Activated T-helper 2 cell treated with anti-CD3 and anti-CD28 coated beads, Interferon-gamma antibody, Interleukin-2, Interleukin-4, amounts not matched to agents 10 μg/mL and 5 μg/mL and 100 μg/mL, durations not matched to agents 14 hours and 24 hours and 36 hours (primary cell): ENCODE measurements at places on chromosomes 4 and X. TPM values are rescaled to one million over a fixed set of nuclear protein-coding genes. Genes with fewer than 3 reads are reported as not detected.

DNA sequence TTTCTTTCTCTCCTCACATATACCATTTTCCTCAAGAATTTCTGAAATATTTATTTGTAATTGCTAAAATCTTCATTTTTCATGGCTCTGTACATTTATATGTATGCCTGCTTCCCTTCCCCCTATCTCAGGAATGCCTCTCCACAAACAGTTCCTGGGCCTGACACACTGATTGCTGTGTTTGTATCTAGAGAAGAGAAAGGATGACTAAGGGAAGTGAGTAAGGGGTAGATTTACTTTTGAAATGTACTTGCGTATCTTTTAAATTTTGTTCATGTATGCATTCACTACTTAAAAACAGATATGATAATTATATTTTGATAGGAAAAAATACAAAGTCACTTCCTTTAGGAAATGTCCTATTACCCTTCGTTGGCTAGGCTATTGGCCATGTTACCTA is 790.8 kb downstream of the PCDH18 start:
- no peak for DNase-seq

- no peak for DNase-seq
Observed at GRCh38 chr4:186607490-186607889, 52.1 kb upstream of the MTNR1A start.

- no peak for DNase-seq
Observed at GRCh38 chr4:153440475-153440874, 25.7 kb upstream of the TMEM131L start.

DNA sequence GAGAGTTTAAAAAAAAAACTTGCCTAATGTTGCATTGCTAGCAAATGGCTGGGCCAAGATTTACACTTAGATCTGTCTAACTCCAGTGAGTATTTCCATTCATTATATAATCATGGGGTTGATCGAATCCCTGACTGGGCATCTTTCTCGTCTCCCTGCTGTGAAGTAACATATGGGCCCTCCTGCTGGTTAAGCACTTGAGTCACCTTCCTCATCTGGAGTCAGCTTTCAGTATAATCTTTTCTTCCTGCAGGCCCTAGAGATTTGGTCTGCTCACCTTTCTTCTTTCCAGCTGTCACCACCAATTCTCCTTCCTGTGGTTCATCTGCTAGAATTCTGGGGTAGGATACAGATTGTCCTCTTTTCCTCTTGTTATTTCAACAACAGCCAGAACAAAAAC is 41.6 kb downstream of the TIGD2 start:
- DNase-seq = no peak

GRCh38 chr4:127211650-127212560 is 420.9 kb upstream of the INTU start:
- DNase-seq = no peak

- DNase-seq = no peak
Observed at GRCh38 chr4:41776466-41776865, 27.9 kb upstream of the PHOX2B start.

GRCh38 chr4:88771883-88772450 is 74.3 kb upstream of the NAP1L5 start:
- no peak for DNase-seq

- no peak for DNase-seq
Observed at GRCh38 chrX:262381-262909, 18.7 kb upstream of the PLCXD1 start.

DNA sequence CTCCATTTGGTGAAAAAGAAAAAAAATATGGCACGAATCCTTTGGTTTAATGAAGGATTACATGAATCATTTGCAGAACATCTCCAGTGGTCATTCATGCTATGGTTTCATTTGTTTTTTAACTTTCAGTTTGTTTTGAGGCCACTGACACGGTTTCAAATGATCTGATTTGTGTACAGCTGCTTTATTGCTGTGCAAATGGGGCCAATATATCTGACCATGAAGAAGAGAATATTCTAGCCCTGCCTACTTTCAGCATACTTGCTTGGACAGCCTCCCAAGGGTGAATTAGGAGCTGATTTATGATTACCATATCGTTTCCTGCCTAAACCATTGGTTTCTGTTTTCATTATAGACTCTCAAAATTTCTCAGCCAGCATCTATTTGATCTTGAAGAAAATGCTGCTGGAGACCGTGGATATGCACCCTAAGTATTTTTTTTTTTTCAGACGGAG is 30.7 kb downstream of the SPARCL1 start:
- no peak for DNase-seq

DNA sequence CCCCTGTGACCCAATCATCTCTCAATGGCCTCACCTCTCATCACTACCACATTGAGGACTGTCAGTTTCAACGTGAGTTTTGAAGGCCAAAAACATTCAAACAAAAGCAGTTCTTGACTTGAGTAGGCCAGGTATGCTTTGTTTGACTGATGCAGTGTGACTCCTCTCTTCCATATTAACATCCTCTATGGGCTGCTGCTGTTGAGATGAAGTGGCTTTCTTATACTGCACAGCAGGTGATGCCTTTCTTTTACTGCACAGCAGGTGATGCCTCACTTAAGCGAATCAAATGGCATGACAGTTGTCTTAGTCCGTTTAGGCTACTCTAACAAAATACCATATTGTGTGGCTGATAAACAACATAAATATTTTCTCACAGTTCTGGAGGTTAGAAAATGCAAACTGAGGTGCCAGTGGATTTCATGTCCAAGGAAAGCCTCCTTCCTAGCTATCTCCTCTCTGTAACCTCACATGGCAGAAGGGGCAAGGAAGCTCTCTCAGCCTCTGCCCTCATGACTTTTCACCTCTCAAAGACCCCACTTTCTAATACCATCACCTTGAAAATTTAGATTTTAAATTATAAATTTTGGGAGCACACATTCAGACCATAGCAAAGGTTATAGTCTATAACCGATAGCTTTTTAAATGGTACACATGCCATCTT is 2267.9 kb upstream of the AGA start:
- no peak for DNase-seq

DNA sequence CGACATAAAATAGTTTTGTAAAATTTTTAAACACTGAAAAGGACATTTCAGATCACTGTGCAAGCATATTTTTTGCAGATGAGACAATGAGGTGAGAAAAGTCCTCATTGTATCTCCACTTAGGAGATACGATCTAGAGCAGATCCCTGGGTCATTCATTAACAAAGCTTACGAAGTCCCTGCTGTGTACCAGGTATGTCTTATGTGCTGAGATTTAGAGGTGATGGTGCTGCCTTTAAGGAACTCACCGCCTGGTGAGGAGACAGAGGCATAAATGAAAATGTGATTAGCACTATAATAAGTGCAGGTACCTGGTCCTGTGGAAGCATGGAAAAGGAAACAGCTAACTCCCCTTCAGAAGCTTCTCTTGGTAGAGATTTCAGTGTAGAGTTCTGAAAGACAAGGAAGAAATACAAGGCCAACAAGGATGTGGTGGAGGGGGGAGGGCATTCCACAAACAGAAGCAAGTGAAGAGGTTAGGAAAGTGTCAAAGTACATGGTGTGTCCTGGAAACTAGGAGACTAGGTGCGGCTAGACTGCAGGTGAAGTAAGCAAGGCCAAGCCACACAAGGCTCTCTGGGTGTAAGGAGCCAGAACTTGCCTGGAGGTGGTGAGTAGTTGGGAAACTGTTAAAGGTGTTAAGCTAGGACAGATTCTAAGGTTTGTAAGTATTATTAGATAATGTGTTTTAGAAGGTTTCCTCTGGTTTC is 1.5 kb upstream of the NDNF start:
- no peak for DNase-seq

- no peak for DNase-seq
Observed at GRCh38 chr4:159191989-159192388, 89.1 kb downstream of the RAPGEF2 start.

DNA sequence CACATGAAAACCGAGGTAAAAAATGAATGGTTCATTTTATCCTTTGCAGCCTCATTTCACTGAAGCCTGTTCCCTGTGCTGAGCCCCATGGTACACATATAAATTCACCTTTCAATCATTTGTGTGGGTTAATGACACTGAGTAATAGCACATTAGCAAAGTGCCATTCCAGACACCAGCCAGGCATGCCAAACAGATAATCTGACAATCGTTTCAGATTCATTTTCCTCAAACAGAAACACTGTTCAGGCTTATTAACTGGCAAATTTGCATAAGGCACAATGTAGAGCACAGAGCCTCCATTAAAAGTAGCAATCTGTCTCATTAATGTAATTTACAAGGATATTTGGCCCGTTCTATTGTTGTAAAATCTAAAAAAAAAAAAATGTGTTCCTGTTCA is 76.2 kb downstream of the UNC5C start:
- DNase-seq = no peak

DNA sequence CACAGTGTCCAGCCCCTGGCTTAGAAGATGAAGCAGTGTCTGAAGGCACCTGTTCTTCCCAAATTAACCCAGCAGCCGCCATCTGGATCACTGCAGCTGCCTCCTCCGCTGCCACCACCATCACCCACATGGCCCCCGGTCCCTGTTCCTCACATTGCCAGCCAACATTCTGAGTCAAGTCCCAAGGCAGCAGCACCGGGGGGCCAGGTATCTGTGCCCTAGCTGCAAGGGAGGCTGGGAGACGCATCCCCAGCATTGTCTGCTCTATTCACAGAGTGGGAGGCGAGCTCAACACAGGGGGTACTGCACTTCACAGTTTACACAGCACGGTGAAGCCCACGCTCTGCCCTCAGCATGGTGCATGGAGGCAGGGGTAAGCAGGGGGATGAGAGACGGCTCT is 42.3 kb upstream of the MAN2B2 start:
- no peak for DNase-seq

GRCh38 chr4:112266823-112267222 is 18.9 kb downstream of the TIFA start:
- DNase-seq = no peak

Gene PACRGL
- 13.6 and 15.0 TPM in 2 replicates for total RNA-seq

Gene FRMPD4
- not detected in 2 replicates for total RNA-seq

Gene FAM114A1
- total RNA-seq = 0.14 and 0.67 TPM in 2 replicates

Gene XAGE1A
- not detected in 2 replicates for total RNA-seq

Gene PLP2
- 112 and 116 TPM in 2 replicates for total RNA-seq

Gene AMTN
- not detected in 2 replicates for total RNA-seq

Gene GLRA3
- not detected in 2 replicates for total RNA-seq

Gene GUCY1B1
- total RNA-seq = 0.30 and 0.32 TPM in 2 replicates

Gene ZFP92
- total RNA-seq = 1.8 and 2.1 TPM in 2 replicates

Gene FATE1
- not detected in 2 replicates for total RNA-seq

Gene TMPRSS11D
- not detected in 2 replicates for total RNA-seq

Gene COL25A1
- total RNA-seq = 0.07 TPM in 1 of 2 replicates, not detected in the other

Gene CSN1S1
- not detected in 2 replicates for total RNA-seq

Gene SLITRK4
- not detected in 2 replicates for total RNA-seq
